Right kidney (tissue), 9 donors: ENCODE measurements at places on chromosomes 5 and 9.

DNA sequence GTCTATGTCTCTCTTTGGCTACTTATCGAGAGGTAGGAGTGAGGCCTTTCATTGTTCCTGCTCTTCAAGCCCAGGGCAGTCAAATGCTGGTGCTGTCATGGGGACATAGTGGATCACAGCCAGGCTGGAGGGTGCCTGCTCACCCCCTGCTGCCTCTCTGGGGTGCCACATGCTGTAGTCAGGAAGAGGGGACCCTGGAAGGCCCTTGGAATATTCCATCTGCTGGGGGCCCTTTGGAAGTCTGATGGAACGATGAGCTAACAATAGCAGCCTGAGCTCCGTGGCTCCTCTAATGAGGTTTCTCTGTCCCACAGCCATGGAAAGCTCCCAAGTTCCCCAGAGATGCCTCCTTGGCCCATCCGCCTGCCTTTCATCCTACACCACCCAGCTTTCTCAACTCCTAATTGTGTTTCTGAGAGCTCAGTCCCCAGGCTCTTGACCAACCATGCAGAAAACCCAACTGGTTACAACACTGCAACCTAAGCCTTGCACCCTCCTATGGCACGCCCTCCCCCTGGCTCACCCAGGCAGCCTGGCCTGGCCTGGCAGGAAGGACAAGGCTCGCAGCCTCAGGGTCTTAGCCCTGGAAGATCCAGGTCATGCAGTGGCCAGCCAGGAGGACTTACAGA lies 91.7 kb downstream of the NRG2 start:
- no peak for DNase-seq

DNA sequence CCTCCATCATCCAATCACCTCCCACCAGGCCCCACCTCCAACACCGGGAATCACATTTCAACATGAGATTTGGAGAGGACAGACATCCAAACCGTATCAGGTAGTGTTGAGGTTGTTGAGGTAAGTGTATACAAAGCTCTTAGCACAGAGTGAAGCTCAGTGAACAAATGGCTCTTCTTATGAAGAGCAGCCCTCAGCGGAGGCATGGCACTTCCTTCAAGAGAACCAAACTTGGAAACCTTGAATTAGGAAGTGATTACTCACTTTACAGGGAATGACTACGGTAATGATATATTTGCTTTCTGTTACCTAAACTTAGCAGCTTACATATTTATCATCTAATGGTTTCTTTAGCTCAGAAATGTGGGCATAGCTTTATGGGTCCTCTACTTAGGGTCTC lies 92.8 kb downstream of the IQGAP2 start:
- DNase-seq: no peak

DNA sequence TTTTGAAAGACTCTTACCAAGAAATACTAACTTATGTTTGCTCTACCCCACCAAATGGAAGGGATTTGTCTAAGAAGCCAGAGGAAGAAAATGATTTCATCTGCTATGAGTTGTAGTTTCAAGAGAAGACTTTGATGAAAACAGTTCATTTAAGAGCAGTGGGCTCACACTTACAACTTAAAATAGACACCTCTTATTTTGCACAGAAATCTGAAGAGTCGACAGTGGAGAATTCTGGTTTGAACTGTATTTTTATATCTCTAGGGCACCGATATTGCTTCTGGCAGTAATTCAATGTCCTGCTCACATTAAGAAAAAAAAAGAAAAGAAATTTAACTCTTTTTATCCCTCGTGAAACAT lies 1.9 kb upstream of the DAB2 start:
- no peak for DNase-seq

DNA sequence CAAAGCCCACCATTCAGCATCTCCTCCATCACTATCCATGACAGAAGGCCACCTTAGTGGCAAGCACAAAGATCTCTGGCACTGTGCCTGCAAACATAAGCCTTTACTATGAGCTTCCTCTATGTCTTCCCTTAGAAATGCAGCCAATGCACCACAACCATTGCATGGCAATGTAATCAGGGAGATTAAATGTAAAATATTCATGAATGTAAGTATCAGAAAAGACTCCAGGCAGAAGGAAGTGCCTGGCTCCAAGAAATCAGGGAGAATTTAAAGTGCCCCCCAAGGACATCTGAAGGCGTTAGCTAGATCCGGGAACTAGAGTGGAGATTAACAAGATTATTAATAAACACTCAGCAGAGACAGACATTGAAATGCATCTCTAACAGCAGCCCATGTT lies 32.5 kb upstream of the MYORG start:
- no peak for DNase-seq

- no peak for DNase-seq
These were observed 175.5 kb upstream of the PAPPA start for GRCh38 chr9:115978091-115978490.

- no peak for DNase-seq
These were observed 103.5 kb upstream of the C5orf63 start for GRCh38 chr5:127176769-127177168.

GRCh38 chr5:171931163-171931562 lies 75.3 kb downstream of the FBXW11 start:
- no peak for DNase-seq

- no peak for DNase-seq
These were observed 54.5 kb upstream of the NUDT12 start for GRCh38 chr5:103617090-103617489.
